ENCODE measurements at places on chromosomes 3 and 15.

- no peak for DNase-seq
Measured at GRCh38 chr3:119582178-119582577, 2.9 kb downstream of the ADPRH start.

- DNase-seq, result no peak
Measured at GRCh38 chr15:25508369-25509002, 69.7 kb upstream of the UBE3A start.

GRCh38 chr15:72785432-72785831 lies 1.9 kb upstream of the ADPGK start:
- no peak for DNase-seq

GRCh38 chr3:47227678-47228077 lies 54.9 kb downstream of the KIF9 start:
- no peak for DNase-seq

DNA sequence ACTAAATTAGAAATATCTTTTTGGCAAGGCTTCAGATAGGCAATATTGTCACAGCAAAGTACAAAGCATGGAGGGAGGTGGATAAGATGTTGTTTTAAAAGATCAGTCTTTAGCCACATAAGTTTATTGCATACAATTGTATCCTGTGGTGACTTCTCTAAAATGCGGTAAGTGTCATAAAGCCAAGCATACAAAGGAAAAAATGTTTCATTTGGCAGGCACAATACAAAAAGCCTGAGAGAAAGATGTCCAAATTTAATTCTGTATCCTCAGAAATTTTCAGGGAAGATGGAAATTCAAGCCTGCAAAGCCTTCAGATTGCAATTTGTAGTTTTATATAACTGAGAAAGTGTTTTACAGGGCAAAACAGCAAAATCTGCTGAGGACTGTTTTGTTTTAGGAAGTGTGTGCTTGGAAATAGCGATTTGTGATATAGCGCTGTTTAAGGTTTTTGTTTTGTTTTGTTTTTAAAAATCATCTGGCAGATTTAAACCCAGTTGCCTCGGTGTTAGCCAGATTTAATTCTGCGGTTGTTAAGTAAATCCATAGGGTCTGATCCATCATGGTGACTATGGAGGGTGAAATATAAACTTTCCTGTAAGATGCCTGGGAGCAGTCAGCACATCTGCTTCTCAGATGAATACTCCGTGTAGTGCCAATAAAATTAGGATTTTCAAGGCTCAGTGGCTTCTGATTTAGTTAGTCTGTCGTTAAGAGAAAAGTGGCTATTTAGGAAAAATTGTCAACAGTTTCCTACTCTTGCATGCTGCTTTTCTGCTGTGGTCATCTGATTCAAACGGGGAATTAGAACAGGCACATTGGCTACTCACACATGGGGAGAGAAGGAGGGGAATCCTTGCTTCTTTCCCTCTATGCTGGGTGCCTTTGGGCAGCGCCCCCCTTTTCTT lies 8.0 kb downstream of the KAT2B start:
- no peak for DNase-seq

Data from left renal pelvis (tissue), 4 donors.